ENCODE measurements at places on chromosomes 5 and 9. TPM values are rescaled to one million over a fixed set of nuclear protein-coding genes. Genes with fewer than 3 reads are reported as not detected.
A peak's percentile ranks its signal among the peaks of the same experiment; 100 is the strongest.

DNA sequence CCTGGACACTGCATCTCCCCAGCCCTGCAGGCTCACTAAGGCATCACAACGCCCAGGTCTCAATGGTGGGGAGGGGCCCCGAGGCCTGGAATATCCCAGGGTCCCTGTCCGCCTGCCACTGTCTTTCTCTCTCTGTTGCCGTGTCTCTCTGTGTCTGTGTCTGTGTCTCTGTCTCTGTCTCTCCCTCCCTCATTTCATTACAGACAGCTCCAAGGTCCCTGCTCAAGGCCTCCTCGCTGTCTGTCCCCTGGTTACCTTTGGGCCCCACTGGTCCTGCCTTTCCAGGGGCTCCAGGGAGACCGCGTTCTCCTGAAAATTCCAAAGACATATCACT is 3.2 kb downstream of the FCN1 start:
- no peak overlapping the region for H3K27ac ChIP-seq
- H3K36me3 ChIP-seq: no peaks in the 10 kb centered on the region
- H3K4me1 ChIP-seq: no peaks in the 10 kb centered on the region
- DNase-seq: no peak

GRCh38 chr9:2545881-2546490 is 75.6 kb upstream of the VLDLR start:
- H3K4me3 ChIP-seq: no peak overlapping the region
- H3K27me3 ChIP-seq: peaks cover 2% of the 10 kb centered on the region
- no peak for DNase-seq

DNA sequence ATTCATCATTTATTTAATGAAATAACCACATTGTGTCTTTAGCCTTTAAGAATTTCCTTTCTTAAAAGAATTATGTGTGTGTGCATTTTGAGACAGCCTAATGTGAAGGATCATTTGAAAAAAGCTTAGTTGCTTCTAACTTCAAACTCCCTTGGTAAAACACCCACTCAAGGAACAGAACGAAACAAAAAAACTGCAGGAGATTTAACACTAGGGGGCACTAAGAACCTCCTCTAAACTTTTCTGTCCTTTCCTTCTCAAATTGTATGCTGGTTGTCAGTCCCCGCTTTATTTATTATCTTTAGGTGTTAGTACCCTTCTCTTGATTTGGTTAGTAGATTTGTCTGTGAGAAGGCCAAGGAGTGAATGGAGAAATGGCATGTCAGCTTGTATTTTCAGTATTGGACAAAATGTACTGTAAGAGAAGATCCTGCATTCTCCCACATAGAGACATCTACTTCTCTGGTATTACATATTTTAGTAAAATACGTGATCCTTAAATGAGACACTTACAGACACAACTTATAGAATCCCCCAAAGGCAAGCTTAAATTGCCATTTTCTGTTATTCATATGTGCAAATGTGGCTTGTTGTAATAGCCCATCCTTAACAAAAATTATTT is 229.7 kb downstream of the MRPS30 start:
- no peak for DNase-seq
- H3K4me1 ChIP-seq: no peaks in the 10 kb centered on the region
- H3K27ac ChIP-seq: no peak overlapping the region

- H3K4me1 ChIP-seq: peaks cover 23% of the 10 kb centered on the region
- no peaks in the 10 kb centered on the region for H3K36me3 ChIP-seq
- H3K27me3 ChIP-seq: peaks cover 3% of the 10 kb centered on the region
- H3K27ac ChIP-seq: peak overlapping the region; percentile 78
- H3K4me3 ChIP-seq: peak overlapping the region; percentile 89
- DNase-seq: peak; percentile 95
Observed at GRCh38 chr5:37840053-37841034, 503 bp upstream of the GDNF start.

DNA sequence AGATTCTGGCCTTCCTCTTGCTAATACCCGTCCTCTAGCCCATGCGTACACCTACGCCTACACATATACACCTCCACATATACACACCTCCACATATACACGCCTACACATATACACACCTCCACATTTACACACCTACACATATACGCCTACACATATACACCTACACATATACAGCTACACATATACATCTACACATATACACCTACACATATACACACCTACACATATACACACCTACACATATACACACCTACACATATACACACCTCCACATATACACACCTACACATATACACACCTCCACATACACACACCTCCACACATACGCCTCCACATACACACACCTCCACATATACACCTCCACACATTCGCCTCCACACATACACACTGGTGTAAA is 27.2 kb downstream of the AK3 start:
- peaks cover 31% of the 10 kb centered on the region for H3K36me3 ChIP-seq
- no peaks in the 10 kb centered on the region for H3K27me3 ChIP-seq
- no peaks in the 10 kb centered on the region for H3K4me1 ChIP-seq
- no peak overlapping the region for H3K4me3 ChIP-seq

Gene GHR
- total RNA-seq: 5.6 TPM

Gene OSMR
- total RNA-seq: 189 TPM

DNA sequence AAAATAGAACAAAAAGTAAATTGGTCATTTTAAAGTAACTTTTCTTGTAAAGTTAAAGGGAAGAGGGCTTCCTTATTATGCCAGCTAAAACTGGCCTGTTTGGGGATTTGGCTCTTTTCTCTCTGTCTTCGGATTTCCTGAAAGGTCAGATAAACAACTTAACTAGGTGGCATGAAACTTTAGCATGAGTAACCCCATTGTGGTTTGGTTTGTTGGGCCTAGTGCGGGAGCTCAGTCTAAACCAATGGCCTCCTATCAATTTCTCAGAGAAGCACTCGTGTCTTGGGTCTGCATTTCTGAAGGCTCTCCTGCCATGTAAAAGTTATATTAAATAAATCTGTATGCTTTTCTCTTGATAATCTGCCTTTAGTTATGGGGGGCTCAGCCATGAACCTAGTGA is 48.5 kb upstream of the ANKH start:
- no peak overlapping the region for H3K4me3 ChIP-seq
- H3K27ac ChIP-seq: peak overlapping the region; percentile 33
- DNase-seq: no peak
- H3K36me3 ChIP-seq: no peaks in the 10 kb centered on the region
- no peaks in the 10 kb centered on the region for H3K27me3 ChIP-seq

DNA sequence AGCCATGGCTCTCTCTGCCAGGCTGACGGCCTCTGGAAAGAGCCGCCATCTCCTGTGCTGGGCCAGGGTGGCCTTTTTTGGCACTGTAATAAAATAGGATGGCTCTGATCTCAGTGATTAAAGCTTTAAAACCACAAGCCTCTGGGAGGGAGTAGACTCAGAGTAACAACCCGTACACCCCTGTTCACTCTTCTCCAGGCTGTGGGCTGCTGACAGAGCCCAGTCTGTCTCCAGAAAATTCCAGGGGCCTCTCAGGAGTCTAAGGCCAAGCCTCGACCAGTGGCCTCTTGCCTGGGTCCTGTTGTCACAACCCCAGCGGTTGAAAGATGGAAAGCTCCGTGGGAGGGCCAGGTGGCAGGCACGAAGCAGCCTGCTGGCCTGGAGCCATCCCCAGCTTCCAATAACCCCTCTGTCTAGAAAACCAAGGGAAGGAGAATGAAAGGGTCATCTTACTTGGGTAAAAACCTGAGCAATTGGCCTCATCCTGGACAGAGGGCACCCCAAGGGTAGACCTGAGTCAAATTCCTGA is 286.7 kb upstream of the ZNF462 start:
- no peak overlapping the region for H3K27ac ChIP-seq
- H3K4me3 ChIP-seq: no peak overlapping the region
- no peaks in the 10 kb centered on the region for H3K27me3 ChIP-seq
- H3K4me1 ChIP-seq: no peaks in the 10 kb centered on the region
- H3K36me3 ChIP-seq: no peaks in the 10 kb centered on the region

Gene PCDHGA5
- 2.7 TPM for total RNA-seq

DNA sequence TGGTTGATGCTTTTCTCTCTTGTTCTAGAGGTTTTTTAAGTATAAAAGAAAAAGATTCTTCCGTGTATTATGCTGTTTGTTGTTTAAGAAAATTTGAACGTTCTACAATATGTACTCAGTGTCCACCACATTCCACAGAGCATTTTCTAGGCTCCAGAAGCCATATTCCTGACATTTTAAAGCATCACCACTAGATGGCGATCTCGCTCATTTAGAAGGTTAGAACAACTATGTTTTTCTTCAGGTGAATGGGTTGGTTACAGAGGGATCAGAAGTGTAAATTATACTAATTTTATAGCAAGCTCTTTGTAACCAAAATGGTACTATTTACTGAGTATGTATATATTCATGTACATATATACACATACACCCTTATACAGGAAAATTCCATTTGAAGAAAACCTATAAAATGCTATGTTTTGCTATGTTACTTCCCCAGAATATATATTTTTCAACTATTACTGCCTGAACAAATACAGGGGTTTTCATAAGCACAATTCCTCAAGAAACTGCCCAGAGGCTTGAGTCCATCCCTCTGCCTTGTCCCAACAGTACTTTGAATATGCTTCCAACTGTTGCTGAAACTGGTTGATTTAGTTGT is 284.3 kb downstream of the CCDC171 start:
- H3K27me3 ChIP-seq: no peaks in the 10 kb centered on the region
- H3K4me1 ChIP-seq: no peaks in the 10 kb centered on the region
- H3K27ac ChIP-seq: no peak overlapping the region
- no peak overlapping the region for H3K4me3 ChIP-seq
- H3K36me3 ChIP-seq: no peaks in the 10 kb centered on the region

Gene OLFML2A
- 27.1 TPM for total RNA-seq

- H3K4me3 ChIP-seq: peak overlapping the region; percentile 59
- DNase-seq: peak; percentile 94
- H3K4me1 ChIP-seq: no peaks in the 10 kb centered on the region
Observed at GRCh38 chr9:133979273-133979920, 12.7 kb downstream of the VAV2 start.

- no peaks in the 10 kb centered on the region for H3K27me3 ChIP-seq
- H3K4me3 ChIP-seq: no peak overlapping the region
- H3K4me1 ChIP-seq: no peaks in the 10 kb centered on the region
- DNase-seq: no peak
Observed at GRCh38 chr5:35345222-35345621, 114.9 kb upstream of the PRLR start.

Gene CATSPER3
- total RNA-seq: 0.36 TPM

DNA sequence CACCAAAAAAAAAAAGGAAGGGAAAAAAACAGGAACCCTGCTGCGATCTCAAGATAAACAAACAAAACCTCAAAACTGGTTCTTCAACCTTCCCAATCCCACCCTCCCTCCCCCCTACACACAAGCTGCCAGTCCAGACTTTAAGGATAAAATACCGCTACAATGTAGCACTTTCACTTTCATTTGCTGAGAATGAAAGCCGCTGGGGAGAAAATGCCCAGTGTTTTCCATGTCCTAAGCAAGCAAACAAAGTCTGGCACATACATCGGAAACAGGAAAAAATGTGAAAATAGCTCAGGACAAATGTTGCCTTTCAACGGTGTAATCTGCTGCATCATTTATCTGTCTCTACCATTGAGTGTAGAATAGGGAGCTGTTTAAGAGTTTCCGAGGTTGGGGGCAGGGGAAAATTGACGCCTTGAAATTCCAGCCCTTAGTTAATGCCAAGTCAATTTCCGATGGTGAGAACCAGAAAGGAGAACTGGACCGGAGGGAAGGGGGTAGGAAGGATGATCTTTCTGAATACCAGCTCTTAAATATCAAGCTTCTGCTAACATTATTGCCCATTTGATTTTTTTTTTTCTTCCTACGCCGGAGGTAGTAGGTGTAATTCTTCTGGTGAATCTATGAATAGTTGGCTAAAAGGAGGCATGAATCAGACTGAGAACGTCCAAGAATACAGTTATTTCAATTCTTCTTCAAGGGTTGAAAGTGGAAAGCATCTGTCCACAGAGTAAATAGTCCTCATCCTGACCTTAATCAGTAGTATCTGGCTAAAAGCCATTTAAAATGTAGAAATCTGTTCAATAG is 1.2 kb upstream of the ADAMTS6 start:
- H3K4me1 ChIP-seq: peaks cover 19% of the 10 kb centered on the region

Gene ARL14EPL
- total RNA-seq: not detected

Gene PCDHGA11
- total RNA-seq: 16.5 TPM

Gene TMEM252
- not detected for total RNA-seq

- peak; percentile 48 for DNase-seq
- H3K27me3 ChIP-seq: peaks cover 98% of the 10 kb centered on the region
- H3K4me1 ChIP-seq: no peaks in the 10 kb centered on the region
- no peak overlapping the region for H3K27ac ChIP-seq
- no peaks in the 10 kb centered on the region for H3K36me3 ChIP-seq
Observed at GRCh38 chr5:77641963-77642737, 3.6 kb upstream of the OTP start.

GRCh38 chr9:4829969-4830368 is 37.2 kb downstream of the RCL1 start:
- H3K27me3 ChIP-seq: no peaks in the 10 kb centered on the region
- H3K4me3 ChIP-seq: no peak overlapping the region
- peaks cover 51% of the 10 kb centered on the region for H3K4me1 ChIP-seq
- peaks cover 3% of the 10 kb centered on the region for H3K36me3 ChIP-seq
- peak overlapping the region; percentile 56 for H3K27ac ChIP-seq
- DNase-seq: no peak

Gene TMEM174
- total RNA-seq: not detected

DNA sequence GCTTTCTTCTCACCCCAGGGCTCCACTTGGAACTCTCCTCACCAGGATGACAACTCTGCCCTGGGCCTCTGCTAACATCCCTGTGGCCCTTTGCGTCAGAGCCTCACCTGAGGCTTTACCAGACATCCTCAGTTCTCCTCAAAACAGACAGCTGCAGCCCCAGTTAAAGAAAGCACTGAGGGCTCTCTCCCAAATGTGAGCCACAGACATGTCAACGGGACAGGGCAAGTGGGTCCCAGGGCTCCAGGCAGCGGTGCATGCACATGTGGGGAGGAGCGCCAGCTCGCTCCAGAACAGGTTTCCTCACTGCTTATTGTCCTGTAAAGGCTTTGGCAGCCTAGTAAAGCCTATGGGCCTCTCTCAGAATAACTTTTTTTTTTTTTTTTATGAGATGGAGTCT is 37.3 kb downstream of the IPPK start:
- no peak for DNase-seq
- H3K27ac ChIP-seq: no peak overlapping the region
- H3K4me3 ChIP-seq: no peak overlapping the region
- H3K27me3 ChIP-seq: no peaks in the 10 kb centered on the region

- peak; percentile 93 for DNase-seq
- H3K4me1 ChIP-seq: peaks cover 18% of the 10 kb centered on the region
- H3K4me3 ChIP-seq: no peak overlapping the region
- H3K36me3 ChIP-seq: peaks cover 33% of the 10 kb centered on the region
Observed at GRCh38 chr5:141940695-141941271, 17.1 kb downstream of the DELE1 start.

All from osteoblast (primary cell).